ENCODE measurements at places on chromosomes 2 and 18.

- DNase-seq = no peak
- no peaks in the 10 kb centered on the region for H3K27me3 ChIP-seq
- no peak overlapping the region for H3K4me3 ChIP-seq
- no peak overlapping the region for H3K27ac ChIP-seq
- no peaks in the 10 kb centered on the region for H3K4me1 ChIP-seq
Observed at GRCh38 chr2:126825316-126825715, 73.4 kb upstream of the TEX51 start.

DNA sequence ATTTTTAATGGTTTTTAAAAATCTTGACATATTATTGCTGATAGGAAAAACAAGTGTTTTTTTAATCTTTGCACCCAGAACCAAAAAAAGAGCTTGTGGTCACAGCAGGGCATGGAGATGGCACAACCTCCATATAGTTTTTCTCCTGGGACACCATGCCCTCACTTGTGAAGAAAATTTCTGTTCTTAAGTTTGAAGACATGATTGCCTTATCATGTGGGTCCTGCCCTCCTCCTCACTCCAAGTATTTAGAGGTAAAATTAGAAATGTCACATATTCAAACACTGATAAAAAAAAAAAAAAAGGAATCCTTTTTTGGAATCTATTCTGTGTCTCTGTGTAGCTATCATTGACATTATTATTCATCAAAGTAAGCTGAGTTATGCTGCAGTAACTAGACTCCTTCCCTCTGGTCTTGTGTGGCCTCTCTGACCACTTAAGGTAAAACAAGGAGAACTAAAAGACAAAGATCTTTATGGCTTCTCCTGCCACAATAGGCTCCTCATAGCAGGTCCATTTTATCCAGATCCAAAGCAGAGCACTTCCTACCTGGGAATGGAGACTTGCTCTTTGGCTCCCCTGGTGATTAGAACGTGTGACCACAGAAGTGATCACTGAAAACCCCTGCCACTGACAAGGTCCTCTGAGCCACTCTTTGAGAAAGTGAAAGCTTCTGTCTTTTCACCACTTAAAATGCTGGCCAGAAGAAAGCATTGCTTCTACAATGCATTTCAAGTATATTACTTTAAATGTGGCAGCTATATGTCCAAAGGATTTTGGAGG lies 19.8 kb downstream of the ADD2 start:
- DNase-seq = no peak
- no peaks in the 10 kb centered on the region for H3K4me1 ChIP-seq
- H3K27me3 ChIP-seq = peaks cover 19% of the 10 kb centered on the region

- H3K27ac ChIP-seq = no peak overlapping the region
- DNase-seq = no peak
- no peaks in the 10 kb centered on the region for H3K4me1 ChIP-seq
- H3K27me3 ChIP-seq = no peaks in the 10 kb centered on the region
- H3K4me3 ChIP-seq = no peak overlapping the region
Observed at GRCh38 chr2:230008708-230009066, 60.0 kb downstream of the SLC16A14 start.

DNA sequence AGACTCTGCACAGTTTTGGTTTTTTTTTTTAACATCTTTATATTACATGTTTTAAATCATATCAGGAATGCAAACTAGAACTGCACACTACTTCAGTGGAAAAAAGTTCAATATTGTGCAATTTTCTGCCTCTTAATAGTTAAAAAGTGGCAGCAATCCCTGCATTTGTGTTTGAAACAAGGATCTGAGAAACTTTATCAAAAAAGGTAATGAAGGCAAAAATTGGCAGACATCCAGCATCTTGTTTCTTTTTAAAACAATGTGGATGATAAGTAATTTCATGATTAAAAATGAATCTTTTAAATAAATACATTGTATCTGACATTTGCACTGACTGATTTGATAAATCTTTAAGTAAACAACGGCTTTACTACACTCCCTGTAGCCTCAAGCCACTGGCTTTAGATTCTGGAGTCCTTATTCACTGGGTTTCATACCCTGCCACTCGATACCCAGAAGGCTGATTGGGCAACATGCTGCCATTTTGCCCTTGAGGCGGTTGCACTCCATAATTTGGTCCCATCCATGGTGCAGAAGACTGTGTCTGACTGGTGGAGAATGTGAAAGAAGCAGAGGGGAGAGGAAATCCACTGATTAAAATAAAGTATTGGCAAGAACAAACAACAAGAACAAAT lies 21.6 kb upstream of the C2orf42 start:
- no peaks in the 10 kb centered on the region for H3K27me3 ChIP-seq
- no peaks in the 10 kb centered on the region for H3K4me1 ChIP-seq
- no peak overlapping the region for H3K27ac ChIP-seq
- no peak overlapping the region for H3K4me3 ChIP-seq
- H3K36me3 ChIP-seq = peaks cover 46% of the 10 kb centered on the region

DNA sequence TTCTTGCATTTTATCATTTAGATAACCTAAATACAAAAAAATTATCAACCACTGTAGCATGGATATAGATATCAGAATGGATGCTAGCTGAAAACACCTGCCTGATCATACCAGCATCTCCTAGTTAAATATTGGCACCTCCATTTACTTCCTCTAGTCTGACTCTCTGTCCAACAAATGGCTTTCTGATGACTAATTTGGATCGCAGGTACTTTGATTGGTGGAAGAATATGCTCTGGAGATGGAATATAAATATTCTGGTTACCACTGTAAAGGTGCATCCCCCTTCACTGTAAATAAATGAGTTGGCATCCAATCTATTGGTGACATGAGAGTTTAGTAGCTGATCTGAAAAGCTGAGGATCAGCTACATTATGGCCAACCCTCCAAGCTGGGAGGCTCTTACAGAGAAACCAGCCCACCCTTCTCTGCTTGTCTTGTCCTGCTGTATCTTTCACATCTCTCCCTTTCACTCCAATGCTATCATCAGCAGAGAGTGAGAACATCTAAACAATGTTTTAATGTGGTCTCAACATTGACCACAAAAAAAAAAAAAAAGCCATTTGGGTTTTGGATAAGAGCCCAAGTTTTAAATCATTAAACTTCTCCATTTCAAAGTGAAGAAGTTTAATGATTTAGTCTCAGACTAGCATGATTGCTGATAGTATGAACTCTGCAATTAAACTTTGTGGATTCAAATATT lies 90.5 kb downstream of the PMAIP1 start:
- DNase-seq = no peak
- no peaks in the 10 kb centered on the region for H3K4me1 ChIP-seq
- no peaks in the 10 kb centered on the region for H3K36me3 ChIP-seq
- H3K27ac ChIP-seq = no peak overlapping the region
- H3K4me3 ChIP-seq = no peak overlapping the region

- DNase-seq = no peak
- H3K36me3 ChIP-seq = no peaks in the 10 kb centered on the region
- H3K4me3 ChIP-seq = no peak overlapping the region
- H3K27ac ChIP-seq = no peak overlapping the region
- H3K27me3 ChIP-seq = no peaks in the 10 kb centered on the region
- H3K4me1 ChIP-seq = no peaks in the 10 kb centered on the region
Observed at GRCh38 chr2:178229927-178230326, 35.6 kb downstream of the OSBPL6 start.

DNA sequence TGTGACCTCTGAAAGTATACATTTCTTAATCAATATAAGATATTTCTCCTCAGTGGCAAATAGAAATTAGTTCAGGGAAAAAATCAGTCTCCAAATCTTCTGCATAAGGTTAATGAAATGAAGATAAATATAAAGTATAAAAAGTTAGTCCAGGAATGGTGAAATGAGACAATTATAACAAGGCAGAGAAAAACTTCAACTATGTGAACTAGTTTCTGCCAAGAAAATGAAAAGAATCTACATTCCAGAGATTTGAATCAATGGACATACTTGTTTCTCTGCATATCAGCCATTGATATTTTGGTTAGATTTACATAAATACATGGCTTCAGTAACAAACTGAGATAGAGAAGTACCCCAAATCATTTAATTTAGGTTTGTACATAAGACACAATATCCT lies 249.0 kb downstream of the EXOC6B start:
- no peaks in the 10 kb centered on the region for H3K36me3 ChIP-seq
- H3K4me1 ChIP-seq = peaks cover 9% of the 10 kb centered on the region
- no peak overlapping the region for H3K27ac ChIP-seq
- no peak overlapping the region for H3K4me3 ChIP-seq
- H3K27me3 ChIP-seq = no peaks in the 10 kb centered on the region

Data from suprapubic skin (tissue), 4 donors.